ENCODE measurements at places on chromosomes 2 and 18. TPM values are rescaled to one million over a fixed set of nuclear protein-coding genes. Genes with fewer than 3 reads are reported as not detected.

- H3K27ac ChIP-seq = no peak overlapping the region
- no peak overlapping the region for H3K4me3 ChIP-seq
- no peaks in the 10 kb centered on the region for H3K27me3 ChIP-seq
Observed at GRCh38 chr2:37020887-37021796, 54.8 kb upstream of the STRN start.

The EFHD1 gene
- not detected for total RNA-seq

- DNase-seq = peak; percentile 82
- peaks cover 6% of the 10 kb centered on the region for H3K36me3 ChIP-seq
- peaks cover 42% of the 10 kb centered on the region for H3K4me1 ChIP-seq
Observed at GRCh38 chr2:218397820-218398436, 1.7 kb upstream of the CTDSP1 start.

The CD8B2 gene
- total RNA-seq = not detected

DNA sequence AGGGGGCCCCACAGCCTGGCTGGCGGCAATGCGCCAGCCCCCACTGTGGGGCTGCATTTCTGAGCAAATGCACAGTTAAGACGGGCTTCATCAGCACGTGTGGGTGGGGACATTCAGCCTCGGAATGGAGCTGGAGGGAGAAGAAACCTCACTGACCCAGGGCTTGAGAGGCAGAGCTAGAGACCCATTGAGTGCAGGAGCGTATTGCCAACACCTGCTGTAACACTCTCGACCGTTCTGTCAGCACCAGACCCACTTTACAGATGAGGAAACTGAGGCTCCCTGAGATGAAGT, 200.9 kb upstream of the RAB6C start:
- DNase-seq = no peak
- no peak overlapping the region for H3K27ac ChIP-seq
- H3K4me1 ChIP-seq = no peaks in the 10 kb centered on the region
- no peaks in the 10 kb centered on the region for H3K27me3 ChIP-seq
- no peak overlapping the region for H3K4me3 ChIP-seq

The RANBP2 gene
- 64.5 TPM for total RNA-seq

GRCh38 chr18:73948497-73948896, 199.1 kb downstream of the FBXO15 start:
- DNase-seq = no peak
- H3K27ac ChIP-seq = no peak overlapping the region
- no peaks in the 10 kb centered on the region for H3K36me3 ChIP-seq

DNA sequence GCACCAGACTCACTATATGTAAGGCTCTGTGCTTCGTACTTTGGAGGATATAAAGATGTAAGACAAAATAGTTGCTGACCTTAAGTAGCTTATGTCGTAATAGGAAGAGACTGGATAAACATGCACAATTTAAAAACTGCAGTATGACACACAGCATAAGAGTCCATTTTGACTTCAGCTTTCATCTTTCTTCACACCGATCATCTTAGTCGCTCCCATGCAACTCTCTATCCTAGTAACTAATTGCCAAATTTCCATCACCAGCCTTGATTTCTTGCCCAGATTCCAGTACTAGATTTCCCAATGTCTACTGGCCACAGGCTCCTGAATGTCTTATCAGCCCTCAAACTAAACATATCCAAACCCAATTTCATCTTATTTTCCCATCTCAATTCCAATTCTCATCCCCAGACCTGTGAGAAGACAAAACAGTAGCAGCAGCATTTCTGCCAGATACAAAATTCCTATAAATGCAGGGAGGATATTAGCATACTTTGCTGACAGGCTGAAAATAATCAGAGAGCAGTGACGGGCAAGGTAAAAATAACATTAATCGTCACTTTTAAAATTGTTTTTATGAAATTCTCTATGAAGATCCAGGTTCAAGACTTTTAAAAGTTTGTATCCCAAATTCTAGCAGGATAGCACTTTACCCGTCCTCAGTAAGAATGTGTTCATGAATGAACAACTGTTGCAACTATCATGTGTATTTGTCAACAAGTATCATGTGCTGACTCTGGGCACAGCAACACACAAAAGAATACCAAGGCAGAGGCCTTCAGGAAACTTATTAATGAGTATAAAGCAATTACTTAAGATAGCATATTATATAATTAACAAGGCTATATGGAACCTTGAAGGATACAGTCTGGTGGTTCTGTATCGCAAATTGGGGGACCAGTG, 42.2 kb downstream of the KIDINS220 start:
- H3K27me3 ChIP-seq = no peaks in the 10 kb centered on the region
- no peak overlapping the region for H3K27ac ChIP-seq
- H3K36me3 ChIP-seq = peaks cover 72% of the 10 kb centered on the region
- H3K4me3 ChIP-seq = no peak overlapping the region

GRCh38 chr2:16114070-16114469, 173.7 kb downstream of the MYCN start:
- no peaks in the 10 kb centered on the region for H3K27me3 ChIP-seq
- peaks cover 13% of the 10 kb centered on the region for H3K4me1 ChIP-seq
- DNase-seq = no peak
- no peak overlapping the region for H3K27ac ChIP-seq
- H3K4me3 ChIP-seq = no peak overlapping the region

GRCh38 chr2:174085781-174086180, 120.6 kb upstream of the SP3 start:
- H3K4me3 ChIP-seq = no peak overlapping the region
- H3K4me1 ChIP-seq = no peaks in the 10 kb centered on the region
- no peak overlapping the region for H3K27ac ChIP-seq
- H3K27me3 ChIP-seq = no peaks in the 10 kb centered on the region
- DNase-seq = no peak

DNA sequence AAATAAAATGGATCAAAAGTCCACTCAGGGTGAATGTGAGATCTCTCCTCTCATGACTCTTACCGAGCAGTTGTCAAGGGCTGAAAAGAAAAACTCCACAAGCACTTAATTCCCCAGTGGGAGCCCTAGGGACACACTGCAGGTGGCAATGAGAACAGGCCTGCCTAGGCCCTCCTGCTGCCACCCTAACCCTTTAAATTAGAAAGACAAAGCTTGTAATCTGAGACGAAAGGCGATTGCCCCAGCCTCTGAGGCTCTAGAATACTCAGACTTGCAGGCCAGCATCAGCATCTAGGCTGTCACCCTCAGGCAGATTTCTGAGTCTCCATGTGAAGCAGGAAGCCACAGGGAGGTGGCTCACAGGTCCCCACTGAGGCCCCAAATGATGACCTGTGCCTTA, 457.0 kb upstream of the MYT1L start:
- H3K36me3 ChIP-seq = no peaks in the 10 kb centered on the region
- H3K27me3 ChIP-seq = no peaks in the 10 kb centered on the region
- no peak for DNase-seq
- no peak overlapping the region for H3K27ac ChIP-seq
- H3K4me3 ChIP-seq = no peak overlapping the region
- no peaks in the 10 kb centered on the region for H3K4me1 ChIP-seq

- no peak for DNase-seq
- H3K4me3 ChIP-seq = no peak overlapping the region
- H3K4me1 ChIP-seq = peaks cover 5% of the 10 kb centered on the region
- H3K27me3 ChIP-seq = no peaks in the 10 kb centered on the region
Observed at GRCh38 chr18:76980663-76981395, 151.8 kb downstream of the MBP start.

DNA sequence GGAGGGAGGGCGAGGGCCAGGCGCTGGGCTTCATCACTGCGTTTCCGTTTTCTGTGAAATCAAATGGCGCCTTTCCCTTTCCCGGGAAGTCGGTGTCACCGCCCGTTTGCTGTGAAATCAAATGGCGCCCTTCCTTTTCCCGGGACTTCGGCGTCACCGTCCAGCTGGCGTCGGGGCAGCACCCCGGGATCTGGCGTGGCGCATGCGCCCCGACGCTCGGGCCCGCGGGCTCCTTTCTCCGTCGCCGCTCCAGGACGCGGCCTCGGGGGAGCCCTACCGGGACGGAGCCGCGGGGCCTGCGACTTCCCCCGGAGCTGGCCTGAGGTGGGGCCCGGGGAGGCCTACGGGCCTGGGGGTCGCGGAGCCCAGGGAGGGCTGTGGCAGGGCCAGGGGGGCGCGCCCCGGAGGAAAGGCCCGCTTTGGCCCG, at the start of gene FAM228A:
FAM228A (plus strand) TSS at position 203 of the 427 bp plus-strand sequence. CDS start 428 bp downstream, outside the sequence.
- H3K36me3 ChIP-seq = no peaks in the 10 kb centered on the region
- no peak within 1 kb of the TSS for H3K27ac ChIP-seq
- no peaks in the 10 kb centered on the region for H3K4me1 ChIP-seq
- no peak within 1 kb of the TSS for H3K4me3 ChIP-seq

DNA sequence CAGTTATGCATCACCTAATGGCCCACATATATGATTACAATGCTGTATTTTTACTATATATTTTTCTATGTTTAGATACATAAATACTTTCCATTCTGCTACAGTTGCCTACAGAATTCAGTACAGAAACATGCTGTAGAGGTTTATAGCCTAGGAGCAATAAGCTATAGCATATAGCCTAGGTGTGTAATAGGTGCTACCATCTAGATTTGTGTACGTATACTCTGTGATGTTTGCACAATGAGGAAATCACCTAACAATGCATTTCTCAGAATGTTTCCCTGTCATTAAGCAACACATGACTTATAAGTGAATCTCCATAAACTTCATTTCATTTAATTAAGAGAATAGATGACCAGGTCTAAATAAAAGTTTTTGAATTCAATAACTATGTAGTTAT, 43.5 kb downstream of the SLC38A11 start:
- no peaks in the 10 kb centered on the region for H3K36me3 ChIP-seq
- no peaks in the 10 kb centered on the region for H3K27me3 ChIP-seq
- no peak for DNase-seq

The DSG1 gene
- total RNA-seq = not detected

- no peaks in the 10 kb centered on the region for H3K4me1 ChIP-seq
- H3K4me3 ChIP-seq = no peak overlapping the region
- no peak overlapping the region for H3K27ac ChIP-seq
- H3K27me3 ChIP-seq = no peaks in the 10 kb centered on the region
- DNase-seq = no peak
Observed at GRCh38 chr2:29423061-29423666, 307.9 kb downstream of the CLIP4 start.

- H3K36me3 ChIP-seq = no peaks in the 10 kb centered on the region
- no peak overlapping the region for H3K4me3 ChIP-seq
- H3K27ac ChIP-seq = no peak overlapping the region
- DNase-seq = no peak
- no peaks in the 10 kb centered on the region for H3K27me3 ChIP-seq
Observed at GRCh38 chr2:169727065-169727464, 6.6 kb upstream of the KLHL23 start.

The ZAP70 gene
- 16.1 TPM for total RNA-seq

The C18orf54 gene
- 0.60 TPM for total RNA-seq

DNA sequence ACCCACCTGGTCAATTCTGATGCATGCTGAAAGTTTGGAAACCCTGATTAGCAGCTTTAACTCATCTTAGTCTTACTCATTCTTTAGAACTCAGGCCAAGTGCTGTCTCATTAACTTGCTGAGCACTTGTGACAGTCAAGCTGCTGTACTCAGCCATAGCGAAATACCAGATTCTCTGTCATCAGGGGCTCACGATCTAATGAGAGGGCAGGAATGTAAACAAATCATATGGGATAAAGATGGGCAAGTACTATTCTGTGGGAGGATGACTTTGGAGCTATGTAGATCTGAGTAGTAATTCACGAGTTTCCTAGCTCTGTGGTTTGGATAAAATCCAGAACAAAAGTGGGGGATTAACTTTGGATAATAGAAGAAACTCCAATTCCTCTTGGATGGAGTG, 376.6 kb downstream of the HRH4 start:
- no peaks in the 10 kb centered on the region for H3K27me3 ChIP-seq
- no peaks in the 10 kb centered on the region for H3K4me1 ChIP-seq
- no peak overlapping the region for H3K4me3 ChIP-seq
- no peaks in the 10 kb centered on the region for H3K36me3 ChIP-seq
- no peak overlapping the region for H3K27ac ChIP-seq

The PPP1CB gene
- 245 TPM for total RNA-seq

GRCh38 chr18:54713386-54713785, 114.9 kb upstream of the RAB27B start:
- DNase-seq = no peak
- no peak overlapping the region for H3K27ac ChIP-seq
- no peaks in the 10 kb centered on the region for H3K4me1 ChIP-seq
- no peak overlapping the region for H3K4me3 ChIP-seq

The CFC1 gene
- not detected for total RNA-seq

The TBC1D8 gene
- total RNA-seq = 85.7 TPM

GRCh38 chr2:46540496-46541331, 61.3 kb downstream of the TMEM247 start:
- no peaks in the 10 kb centered on the region for H3K36me3 ChIP-seq
- H3K4me3 ChIP-seq = no peak overlapping the region
- no peaks in the 10 kb centered on the region for H3K4me1 ChIP-seq
- peak overlapping the region; percentile 89 for H3K27ac ChIP-seq
- no peaks in the 10 kb centered on the region for H3K27me3 ChIP-seq
- DNase-seq = no peak

The ADGRF3 gene
- total RNA-seq = not detected

DNA sequence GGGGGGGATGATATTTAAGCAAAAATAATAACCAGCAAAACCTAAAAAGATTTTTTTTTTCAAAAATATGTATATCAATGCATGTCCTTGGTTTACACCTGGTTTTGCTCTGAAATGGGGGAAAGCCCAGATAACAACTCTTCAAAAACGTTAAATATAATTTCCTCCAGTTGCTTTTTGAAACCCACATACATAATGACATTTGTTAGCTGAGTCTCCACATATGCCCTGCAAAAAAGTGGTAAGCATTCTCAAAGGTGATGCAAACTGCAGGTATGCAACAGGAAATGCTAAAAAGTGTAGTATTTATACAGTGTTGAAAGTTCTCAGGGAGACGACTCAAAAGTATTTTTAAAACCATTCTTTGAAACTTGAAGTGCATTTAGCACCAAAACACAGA, 258.6 kb downstream of the ZEB2 start:
- no peaks in the 10 kb centered on the region for H3K36me3 ChIP-seq
- no peak for DNase-seq
- no peak overlapping the region for H3K27ac ChIP-seq
- H3K4me3 ChIP-seq = no peak overlapping the region

GRCh38 chr2:78992451-78992806, 33.1 kb upstream of the REG3G start:
- H3K27ac ChIP-seq = no peak overlapping the region
- no peaks in the 10 kb centered on the region for H3K36me3 ChIP-seq
- H3K4me3 ChIP-seq = no peak overlapping the region

- peak overlapping the region; percentile 65 for H3K27ac ChIP-seq
- H3K27me3 ChIP-seq = peaks cover 15% of the 10 kb centered on the region
Observed at GRCh38 chr2:170770606-170771420, 635 bp downstream of the ERICH2 start.

GRCh38 chr2:70808983-70809958, 11.1 kb downstream of the CLEC4F start:
- no peak for DNase-seq
- H3K36me3 ChIP-seq = no peaks in the 10 kb centered on the region
- no peak overlapping the region for H3K27ac ChIP-seq
- H3K27me3 ChIP-seq = peaks cover 15% of the 10 kb centered on the region

Data from transverse colon (tissue), 4 donors.